ENCODE measurements at places on chromosomes 12 and 14.

GRCh38 chr14:99473458-99473857 lies 7.2 kb downstream of the SETD3 start:
- DNase-seq, result no peak

- DNase-seq, result no peak
These were observed 745 bp upstream of the NAA30 start for GRCh38 chr14:57389646-57390036.

DNA sequence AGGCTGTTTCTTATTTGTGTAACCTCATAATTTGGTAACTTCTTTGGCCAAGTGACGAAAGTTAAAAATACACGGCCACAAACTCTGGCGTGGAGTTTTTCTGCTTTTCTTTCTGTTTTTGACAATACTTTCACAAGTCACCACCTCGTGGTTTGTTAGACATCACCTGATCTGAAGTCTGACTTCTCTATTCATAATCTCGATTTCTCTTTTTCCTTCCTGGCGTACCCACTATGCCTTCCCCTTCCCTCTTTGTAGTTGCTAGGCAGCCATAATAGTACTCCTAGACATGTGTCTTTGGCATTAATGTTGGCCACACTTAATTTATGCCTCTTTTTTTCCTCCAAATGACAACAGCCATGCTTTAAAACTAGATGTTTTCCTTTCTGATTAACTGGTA lies 97.6 kb downstream of the POLR3B start:
- no peak for DNase-seq

GRCh38 chr14:39469094-39469710 lies 37.0 kb upstream of the FBXO33 start:
- DNase-seq, result no peak

- DNase-seq, result no peak
These were observed 205.7 kb downstream of the ZFP36L1 start for GRCh38 chr14:68586896-68587751.

DNA sequence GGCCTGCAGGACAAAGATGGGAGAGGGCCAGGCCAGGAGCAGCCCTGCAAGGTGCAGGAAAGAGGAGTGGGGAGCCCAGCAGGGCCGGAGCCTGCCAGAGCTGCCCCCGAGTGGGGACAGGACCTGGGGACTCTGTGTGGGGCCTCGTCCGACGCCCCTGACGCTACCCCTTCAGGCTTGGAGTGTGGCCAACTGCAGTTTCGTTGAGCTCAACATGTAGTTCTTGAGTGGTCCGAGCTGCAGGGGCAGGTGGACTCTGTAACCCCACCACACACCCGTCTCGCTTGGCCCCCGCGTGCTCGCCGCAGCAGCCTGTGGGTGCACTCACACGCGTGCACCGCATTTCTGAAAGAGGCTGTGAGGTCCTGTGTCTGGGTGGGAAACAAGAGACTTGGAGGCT lies 2.0 kb downstream of the ASPG start:
- no peak for DNase-seq

DNA sequence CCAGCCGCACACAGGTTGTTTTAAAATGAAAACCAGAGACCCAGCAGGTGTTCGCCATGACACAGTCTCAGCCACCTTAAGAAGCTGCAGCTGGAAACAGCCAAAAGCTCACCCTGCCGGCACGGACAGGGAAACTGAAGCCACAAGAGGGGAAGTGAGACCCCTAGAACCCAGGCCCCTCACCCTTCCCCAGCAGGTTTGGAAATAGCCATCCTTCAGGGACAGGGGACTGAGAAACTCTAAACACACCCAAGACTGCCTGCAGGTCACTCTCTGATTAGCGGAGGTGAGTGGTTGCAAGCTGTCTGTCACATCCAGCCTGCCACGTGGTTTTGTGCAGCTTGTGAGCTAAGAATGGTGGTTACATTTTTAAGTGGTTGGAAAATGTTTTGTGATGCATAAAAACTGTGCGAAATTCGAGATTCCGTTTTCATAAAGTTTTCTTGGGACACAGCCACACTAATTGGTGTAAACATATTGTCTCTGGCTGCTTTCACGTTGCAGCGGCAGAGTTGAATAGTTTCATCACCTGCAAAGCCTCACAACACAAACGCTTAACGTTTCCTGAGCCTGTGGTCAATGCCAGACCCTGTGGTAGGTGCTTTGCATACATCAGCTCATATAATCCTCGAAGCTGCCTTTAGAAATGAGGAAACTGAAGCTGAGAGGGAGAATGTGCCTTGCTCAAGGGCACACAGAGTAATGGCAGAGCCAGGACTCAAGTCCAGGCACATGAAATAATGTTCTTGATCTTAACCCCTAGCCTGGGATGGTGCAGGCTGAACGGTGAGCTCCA lies 1.7 kb upstream of the SELPLG start:
- no peak for DNase-seq
